ENCODE measurements at places on chromosomes 3 and 15. TPM values are rescaled to one million over a fixed set of nuclear protein-coding genes. Genes with fewer than 3 reads are reported as not detected.

CD86 gene
- 14.7 TPM for total RNA-seq

ERICH6 gene
- not detected for total RNA-seq

GPR15 gene
- not detected for total RNA-seq

PARP15 gene
- total RNA-seq: 0.61 TPM

P2RY12 gene
- total RNA-seq: 3.1 TPM

ZNF148 gene
- 46.9 TPM for total RNA-seq

MKRN3 gene
- 0.64 TPM for total RNA-seq

EEFSEC gene
- total RNA-seq: 25.7 TPM

PLAAT1 gene
- 8.8 TPM for total RNA-seq

CNTN4 gene
- 4.7 TPM for total RNA-seq

ARL14 gene
- total RNA-seq: not detected

COLQ gene
- 12.6 TPM for total RNA-seq

- H3K4me3 ChIP-seq: no peak overlapping the region
- no peaks in the 10 kb centered on the region for H3K36me3 ChIP-seq
- no peaks in the 10 kb centered on the region for H3K4me1 ChIP-seq
- H3K27me3 ChIP-seq: no peaks in the 10 kb centered on the region
- no peak overlapping the region for H3K27ac ChIP-seq
- DNase-seq: no peak
Measured at GRCh38 chr3:43506644-43507043, 115.2 kb downstream of the ANO10 start.

- H3K4me1 ChIP-seq: no peaks in the 10 kb centered on the region
- H3K27ac ChIP-seq: no peak overlapping the region
- DNase-seq: no peak
- no peak overlapping the region for H3K4me3 ChIP-seq
- no peaks in the 10 kb centered on the region for H3K36me3 ChIP-seq
Measured at GRCh38 chr15:72866866-72867616, 83.5 kb upstream of the ADPGK start.

DNA sequence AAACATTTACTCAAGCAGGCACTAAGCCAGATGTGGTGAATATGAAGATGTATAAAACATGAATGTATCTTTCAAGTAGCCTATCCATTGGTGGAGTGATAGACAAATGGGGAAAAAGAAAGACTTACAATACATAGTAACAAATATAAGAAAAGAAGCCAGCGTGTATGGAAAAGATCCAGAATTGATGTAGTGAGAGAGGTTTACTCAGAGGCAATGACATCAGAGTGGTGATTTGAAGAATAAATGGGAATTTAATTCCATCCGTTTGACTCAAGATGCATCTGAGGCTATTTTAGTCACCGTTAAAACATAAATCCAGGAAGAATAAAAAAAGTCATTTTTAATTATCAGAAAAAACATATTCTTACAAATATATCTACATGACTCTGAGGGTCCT lies 162.6 kb downstream of the IL1RAP start:
- no peaks in the 10 kb centered on the region for H3K4me1 ChIP-seq
- H3K4me3 ChIP-seq: no peak overlapping the region
- H3K36me3 ChIP-seq: no peaks in the 10 kb centered on the region
- H3K27ac ChIP-seq: no peak overlapping the region

- H3K27me3 ChIP-seq: no peaks in the 10 kb centered on the region
- DNase-seq: no peak
- H3K36me3 ChIP-seq: no peaks in the 10 kb centered on the region
- H3K27ac ChIP-seq: no peak overlapping the region
- H3K4me3 ChIP-seq: no peak overlapping the region
- peaks cover 8% of the 10 kb centered on the region for H3K4me1 ChIP-seq
Measured at GRCh38 chr3:184284696-184285095, 8.9 kb downstream of the ECE2 start.

DNA sequence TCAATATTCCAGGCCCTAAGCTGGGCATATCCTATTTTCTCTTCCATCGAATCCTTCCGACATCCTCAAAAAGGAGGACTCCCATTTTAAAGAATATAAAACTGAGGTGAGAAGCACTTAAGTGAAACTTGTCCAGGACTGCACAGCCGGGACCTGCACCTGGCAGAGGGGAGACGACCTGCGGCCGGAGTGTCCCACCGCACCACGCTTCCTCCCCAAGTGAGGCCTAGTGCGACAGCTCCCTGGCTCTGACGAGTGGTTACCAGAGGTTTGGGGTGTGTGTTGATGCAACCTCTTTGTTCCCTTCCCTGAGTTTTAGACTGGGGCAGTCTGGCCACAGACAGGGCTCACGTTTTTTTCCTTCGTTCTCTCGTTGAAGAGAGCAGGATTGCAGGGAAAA lies 24.9 kb upstream of the ATP2B2 start:
- H3K27ac ChIP-seq: no peak overlapping the region
- no peaks in the 10 kb centered on the region for H3K4me1 ChIP-seq
- H3K36me3 ChIP-seq: no peaks in the 10 kb centered on the region
- H3K4me3 ChIP-seq: no peak overlapping the region
- peaks cover 6% of the 10 kb centered on the region for H3K27me3 ChIP-seq

GRCh38 chr3:150912501-150912900 lies 7.3 kb upstream of the MINDY4B start:
- no peak for DNase-seq
- no peak overlapping the region for H3K4me3 ChIP-seq
- no peaks in the 10 kb centered on the region for H3K4me1 ChIP-seq
- no peaks in the 10 kb centered on the region for H3K27me3 ChIP-seq
- no peaks in the 10 kb centered on the region for H3K36me3 ChIP-seq

GRCh38 chr15:100043692-100044091 lies 298.1 kb downstream of the ADAMTS17 start:
- no peak overlapping the region for H3K4me3 ChIP-seq
- no peaks in the 10 kb centered on the region for H3K27me3 ChIP-seq
- H3K4me1 ChIP-seq: no peaks in the 10 kb centered on the region

DNA sequence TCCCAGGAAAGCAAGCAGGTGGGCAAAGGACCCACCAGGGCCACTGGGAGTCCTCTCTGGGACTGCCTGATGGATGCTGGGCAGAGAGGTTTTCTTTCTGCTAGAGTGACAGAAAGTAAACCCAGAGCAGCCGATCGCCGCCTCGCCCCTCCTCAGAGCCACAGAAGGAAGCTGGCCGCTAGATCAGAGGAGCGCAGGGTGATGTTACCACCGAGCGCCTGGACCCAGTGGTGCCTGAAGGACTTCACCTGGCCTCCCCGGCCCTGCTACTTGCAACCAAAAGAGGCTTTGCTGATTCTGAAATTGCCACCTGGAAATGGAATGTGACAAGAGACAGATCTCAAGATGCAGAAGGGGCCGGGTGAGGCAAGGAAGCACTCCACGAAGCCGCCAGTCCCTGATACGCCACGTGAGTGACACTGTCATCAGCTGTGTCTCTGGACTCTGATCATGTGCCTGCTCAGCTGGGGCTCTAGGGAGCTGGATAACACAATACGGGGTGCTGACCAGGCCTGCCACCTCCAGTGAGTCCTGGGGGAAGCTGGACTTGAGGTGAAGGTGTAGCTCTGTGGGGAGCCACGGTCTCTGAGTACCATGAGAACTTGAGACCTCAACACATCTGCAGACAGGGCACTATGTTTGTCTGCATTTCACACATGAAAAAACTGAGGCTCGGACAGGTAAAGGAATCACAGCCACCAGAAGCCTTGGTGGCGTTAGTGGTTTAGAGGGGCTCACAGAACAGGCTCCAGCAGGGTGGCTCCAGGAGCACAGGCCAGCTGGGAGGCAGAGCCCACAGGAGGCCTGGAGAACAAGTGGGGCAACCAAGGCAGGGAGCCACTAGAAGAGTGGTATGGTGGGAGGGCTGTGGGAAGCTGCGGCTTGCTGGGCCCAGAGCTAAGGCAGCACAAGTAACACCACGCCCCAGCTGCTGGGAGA lies 137.9 kb upstream of the PRR20G start:
- H3K4me3 ChIP-seq: no peak overlapping the region
- no peaks in the 10 kb centered on the region for H3K36me3 ChIP-seq
- H3K4me1 ChIP-seq: no peaks in the 10 kb centered on the region
- H3K27ac ChIP-seq: no peak overlapping the region

DNA sequence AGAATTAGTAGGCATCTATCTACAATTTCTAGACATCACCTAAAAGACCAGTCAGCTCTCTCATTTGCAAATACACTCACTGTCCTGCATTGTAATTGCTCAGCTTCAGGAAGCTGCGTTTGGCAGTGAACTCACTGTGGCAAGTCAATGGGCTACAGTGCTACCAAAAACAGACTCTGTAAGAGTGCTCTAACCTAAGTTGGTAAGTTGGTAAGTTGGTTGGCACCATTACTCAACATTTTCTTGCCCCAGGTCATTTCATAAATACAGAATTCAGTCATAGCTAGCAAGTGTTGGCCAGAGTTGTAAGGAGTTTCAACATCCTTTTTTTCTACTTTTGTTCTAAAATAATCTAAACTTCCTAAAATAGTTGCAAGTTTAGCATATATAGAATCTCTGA lies 466.3 kb downstream of the NAALADL2 start:
- no peak for DNase-seq
- H3K27me3 ChIP-seq: no peaks in the 10 kb centered on the region
- H3K4me1 ChIP-seq: no peaks in the 10 kb centered on the region
- no peaks in the 10 kb centered on the region for H3K36me3 ChIP-seq
- no peak overlapping the region for H3K4me3 ChIP-seq

GRCh38 chr15:25714538-25714840 lies 148.6 kb downstream of the ATP10A start:
- no peaks in the 10 kb centered on the region for H3K4me1 ChIP-seq

GRCh38 chr3:47283591-47284364 lies 1.0 kb downstream of the KLHL18 start:
- peak overlapping the region; percentile 93 for H3K27ac ChIP-seq
- H3K4me3 ChIP-seq: peak overlapping the region; percentile 79
- H3K36me3 ChIP-seq: no peaks in the 10 kb centered on the region
- peaks cover 48% of the 10 kb centered on the region for H3K4me1 ChIP-seq
- no peaks in the 10 kb centered on the region for H3K27me3 ChIP-seq
- no peak for DNase-seq

DNA sequence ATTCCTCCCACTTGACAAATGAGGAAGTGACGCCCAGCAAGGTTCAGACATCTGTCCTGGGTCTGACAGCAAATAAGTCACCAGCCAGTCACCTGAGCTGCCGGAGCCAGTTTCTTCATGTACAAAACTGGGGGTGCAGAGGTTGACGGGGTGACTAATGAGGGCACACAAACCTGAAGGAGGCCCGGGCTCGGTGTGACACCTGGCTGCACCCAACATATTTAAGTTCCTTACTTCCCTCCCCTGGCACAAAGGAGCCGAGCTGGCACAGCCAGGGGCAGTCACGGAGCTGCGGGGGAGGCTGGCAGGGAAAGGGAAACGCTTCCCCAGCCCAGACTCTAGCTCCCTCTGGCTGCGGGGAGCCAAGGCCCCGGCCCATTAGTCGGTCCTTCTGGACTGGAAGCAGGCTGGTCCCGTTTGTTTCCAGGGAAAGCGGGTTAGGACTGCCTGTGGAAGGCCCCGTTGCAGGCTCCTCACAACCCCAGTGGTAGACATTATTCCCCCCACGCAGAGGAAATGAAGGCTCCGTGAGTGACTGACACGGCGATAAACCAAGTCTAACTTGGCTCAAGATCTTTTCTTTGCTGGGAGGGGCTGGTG lies 2.3 kb downstream of the FBXL22 start:
- peak overlapping the region; percentile 61 for H3K4me3 ChIP-seq
- peak; percentile 61 for DNase-seq
- H3K36me3 ChIP-seq: no peaks in the 10 kb centered on the region
- H3K27me3 ChIP-seq: no peaks in the 10 kb centered on the region

GRCh38 chr3:37375184-37376127 lies 201.1 kb upstream of the LRRFIP2 start:
- no peaks in the 10 kb centered on the region for H3K36me3 ChIP-seq
- no peaks in the 10 kb centered on the region for H3K27me3 ChIP-seq
- H3K27ac ChIP-seq: peak overlapping the region; percentile 16
- peaks cover 11% of the 10 kb centered on the region for H3K4me1 ChIP-seq

DNA sequence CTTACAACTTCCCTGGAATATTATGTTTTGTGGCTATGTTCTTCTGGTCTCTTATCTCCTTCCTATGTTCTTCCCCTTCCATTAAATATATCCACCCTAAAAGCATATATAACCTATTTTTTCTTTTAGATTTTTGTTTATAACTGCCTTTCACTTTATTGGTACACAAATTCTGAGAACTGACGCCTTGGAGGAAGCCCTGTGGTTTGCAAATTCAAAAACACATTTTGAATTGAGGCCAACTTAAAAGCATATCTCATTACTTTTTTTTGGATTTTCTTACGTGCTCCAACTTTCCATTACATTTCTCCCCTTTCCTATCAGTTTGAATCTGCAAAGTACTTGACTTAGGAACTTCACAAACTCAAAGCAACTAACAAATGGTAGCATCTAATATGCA lies 15.3 kb upstream of the COLQ start:
- H3K4me3 ChIP-seq: no peak overlapping the region
- no peaks in the 10 kb centered on the region for H3K27me3 ChIP-seq
- no peak overlapping the region for H3K27ac ChIP-seq
- no peaks in the 10 kb centered on the region for H3K4me1 ChIP-seq

DNA sequence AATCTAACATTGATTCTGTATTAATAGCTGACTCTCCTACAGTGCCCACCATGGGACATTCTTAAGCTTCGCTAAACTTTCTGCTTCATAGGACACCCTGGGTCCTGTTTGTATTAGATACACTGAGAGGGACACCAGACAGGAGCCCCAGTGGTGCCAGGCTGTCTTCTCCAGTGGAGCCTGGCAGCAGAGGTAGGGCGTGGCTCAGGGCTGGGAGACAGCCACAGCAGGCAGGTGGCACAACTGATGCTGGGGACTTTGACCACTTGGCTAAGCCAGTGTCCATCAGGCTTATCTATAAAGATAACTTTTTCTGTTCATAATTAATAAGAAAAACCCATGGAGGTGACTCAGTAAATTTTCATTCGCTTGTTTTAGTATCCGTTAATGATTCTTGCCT lies 21.8 kb downstream of the NIPA1 start:
- no peak overlapping the region for H3K4me3 ChIP-seq
- DNase-seq: no peak
- H3K27ac ChIP-seq: no peak overlapping the region
- H3K27me3 ChIP-seq: no peaks in the 10 kb centered on the region
- no peaks in the 10 kb centered on the region for H3K4me1 ChIP-seq
- no peaks in the 10 kb centered on the region for H3K36me3 ChIP-seq

DNA sequence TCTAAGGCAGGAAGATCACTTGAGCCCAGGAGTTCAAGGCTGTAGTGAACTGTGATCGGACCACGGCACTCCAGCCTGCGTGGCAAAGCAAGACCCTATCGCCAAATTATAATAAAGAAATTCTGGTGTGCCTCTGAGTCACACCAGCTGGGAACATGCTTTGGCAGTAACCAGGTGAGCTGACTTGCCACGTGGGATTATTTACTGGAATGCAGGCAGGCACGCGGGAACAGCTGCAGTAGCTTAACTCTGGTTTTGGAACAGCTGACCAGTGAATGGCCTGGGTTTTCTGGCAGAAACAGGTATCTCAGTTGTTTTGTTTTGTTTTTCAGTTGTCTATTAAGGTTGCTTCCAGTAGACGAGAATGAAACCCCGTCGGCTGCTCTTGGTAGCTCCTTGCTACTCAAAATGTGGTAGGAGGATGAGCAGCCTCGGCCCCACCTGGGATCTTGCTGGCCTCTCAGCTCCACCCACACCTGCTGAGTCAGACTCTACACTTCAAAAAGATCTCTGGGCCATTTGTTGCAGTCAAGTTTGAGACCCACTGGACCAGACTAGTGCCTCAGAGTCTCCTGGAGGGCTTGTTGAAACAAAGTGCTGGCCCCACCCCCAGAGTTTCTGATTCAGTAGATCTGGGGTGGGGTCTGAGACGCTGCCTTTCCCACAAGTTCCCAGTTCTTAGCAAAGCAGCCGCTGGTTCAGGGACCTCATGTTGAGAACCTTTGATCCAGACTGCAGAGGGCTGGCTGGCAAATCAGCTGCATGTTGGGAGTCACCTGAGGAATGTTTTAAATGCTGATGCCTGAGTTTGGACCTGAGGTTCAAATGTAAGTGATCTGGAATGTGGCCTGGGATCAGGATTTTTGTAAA lies 26.6 kb downstream of the IDH2 start:
- H3K27ac ChIP-seq: no peak overlapping the region
- H3K36me3 ChIP-seq: no peaks in the 10 kb centered on the region
- no peak overlapping the region for H3K4me3 ChIP-seq
- H3K4me1 ChIP-seq: no peaks in the 10 kb centered on the region
- H3K27me3 ChIP-seq: no peaks in the 10 kb centered on the region

All from heart right ventricle (tissue), 16 donors.